ENCODE measurements at places on chromosomes 1 and 21.

- DNase-seq, result no peak
Observed at GRCh38 chr1:216457356-216457755, 34.1 kb upstream of the USH2A start.

- peak; percentile 68 for DNase-seq
Observed at GRCh38 chr1:110765640-110766335, 91.0 kb upstream of the KCNA3 start.

DNA sequence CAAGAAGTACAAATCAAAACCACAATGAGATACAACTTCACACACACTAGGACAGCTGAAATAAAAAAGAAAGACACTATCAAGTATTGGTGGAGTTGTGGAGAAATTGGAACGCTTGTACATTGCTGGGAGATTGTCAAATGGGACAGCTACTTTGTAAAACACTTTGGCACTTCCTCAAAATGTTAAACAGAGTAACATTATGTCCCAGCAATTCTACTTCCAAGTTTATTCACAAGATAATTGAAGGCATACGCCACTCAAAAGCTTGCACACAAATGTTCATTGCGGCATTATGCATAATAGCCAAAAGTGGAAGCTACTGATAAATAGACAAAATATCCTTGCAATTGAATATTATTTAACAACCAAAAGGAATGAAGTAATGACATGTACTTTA lies 199.9 kb upstream of the KCNK2 start:
- DNase-seq, result no peak

- peak; percentile 52 for DNase-seq
Observed at GRCh38 chr1:117735045-117735992, 129.5 kb downstream of the TENT5C start.

- DNase-seq, result no peak
Observed at GRCh38 chr1:229430761-229431283, 3.1 kb downstream of the ACTA1 start.

- DNase-seq, result no peak
Observed at GRCh38 chr1:58621391-58621790, 44.3 kb upstream of the TACSTD2 start.

GRCh38 chr1:67818725-67819301 lies 14.5 kb downstream of the GNG12 start:
- no peak for DNase-seq

- DNase-seq, result no peak
Observed at GRCh38 chr1:67666636-67667035, 18.4 kb upstream of the GADD45A start.

DNA sequence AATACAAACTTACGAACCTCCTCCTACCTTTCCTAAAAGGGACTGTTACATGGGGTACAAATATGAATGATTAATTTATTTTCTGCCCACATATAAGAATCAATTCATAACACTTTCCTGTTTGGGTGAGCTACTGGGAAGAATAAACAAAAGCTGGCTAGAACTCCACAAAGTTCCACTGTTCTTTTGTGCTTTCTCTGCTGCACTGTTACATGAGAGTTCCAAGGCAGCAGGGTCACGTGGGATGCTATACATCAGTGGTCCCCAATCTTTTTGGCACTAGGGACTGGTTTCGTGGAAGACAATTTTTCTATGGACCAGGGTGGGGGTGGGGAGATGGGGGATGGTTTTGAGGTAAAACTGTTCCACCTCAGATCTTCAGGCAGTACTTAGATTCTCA lies 2.2 kb upstream of the ANGPTL7 start:
- no peak for DNase-seq

- DNase-seq, result peak; percentile 54
Observed at GRCh38 chr1:154609398-154610380, 1.7 kb upstream of the ADAR start.

GRCh38 chr1:219350172-219350931 lies 176.7 kb downstream of the LYPLAL1 start:
- DNase-seq, result no peak

GRCh38 chr1:24275510-24275909 lies 43.6 kb upstream of the GRHL3 start:
- DNase-seq, result no peak

DNA sequence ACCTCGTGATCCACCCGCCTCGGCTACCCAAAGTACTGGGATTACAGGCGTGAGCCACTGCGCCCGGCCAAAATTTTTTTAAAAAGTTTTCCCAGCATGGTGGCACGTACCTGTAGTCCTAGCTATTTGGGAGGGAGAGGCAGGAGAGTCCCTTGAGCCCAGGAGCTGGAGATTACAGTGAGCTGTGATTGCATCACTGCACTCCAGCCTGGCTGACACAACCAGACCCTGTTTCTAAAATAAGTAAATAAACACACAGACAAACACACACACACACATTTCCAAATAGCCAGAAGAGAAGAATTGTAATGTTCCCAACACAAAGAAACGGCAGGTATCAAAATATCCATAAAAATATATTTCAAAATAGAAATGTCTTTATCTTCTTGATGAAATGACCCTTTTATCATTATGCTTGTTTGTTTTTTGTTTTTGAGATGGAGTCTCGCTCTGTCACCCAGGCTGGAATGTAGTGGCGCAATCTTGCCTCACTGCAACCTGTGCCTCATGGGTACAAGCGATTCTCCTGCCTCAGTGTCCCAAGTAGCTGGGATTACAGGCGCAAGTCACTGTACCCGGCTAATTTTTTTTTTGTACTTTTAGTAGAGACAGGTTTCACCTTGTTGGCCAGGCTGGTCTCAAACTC lies 9.3 kb downstream of the HES2 start:
- DNase-seq, result no peak

DNA sequence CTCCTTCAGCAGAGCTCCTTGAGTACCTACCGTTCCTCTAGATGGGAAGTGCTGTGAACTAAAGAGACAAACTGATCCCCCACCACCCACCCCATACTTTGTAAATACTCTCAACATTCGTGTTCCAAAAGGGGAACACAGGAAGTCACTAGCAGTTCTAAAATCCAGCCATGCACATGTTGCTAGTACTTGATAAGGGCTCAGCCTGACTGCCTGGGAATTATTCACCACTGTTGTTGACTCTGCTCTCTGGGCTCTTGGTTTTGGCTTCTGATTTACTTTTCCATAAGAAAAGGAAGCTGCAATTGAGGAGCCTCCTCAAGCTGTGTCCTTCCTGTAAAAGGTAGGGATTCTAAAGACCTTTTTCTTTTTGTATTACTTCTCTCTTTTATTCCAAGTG lies 67.5 kb downstream of the IVNS1ABP start:
- no peak for DNase-seq

- no peak for DNase-seq
Observed at GRCh38 chr1:233113009-233113879, 162.8 kb downstream of the NTPCR start.

GRCh38 chr1:185328255-185328654 lies 11.2 kb upstream of the IVNS1ABP start:
- no peak for DNase-seq

DNA sequence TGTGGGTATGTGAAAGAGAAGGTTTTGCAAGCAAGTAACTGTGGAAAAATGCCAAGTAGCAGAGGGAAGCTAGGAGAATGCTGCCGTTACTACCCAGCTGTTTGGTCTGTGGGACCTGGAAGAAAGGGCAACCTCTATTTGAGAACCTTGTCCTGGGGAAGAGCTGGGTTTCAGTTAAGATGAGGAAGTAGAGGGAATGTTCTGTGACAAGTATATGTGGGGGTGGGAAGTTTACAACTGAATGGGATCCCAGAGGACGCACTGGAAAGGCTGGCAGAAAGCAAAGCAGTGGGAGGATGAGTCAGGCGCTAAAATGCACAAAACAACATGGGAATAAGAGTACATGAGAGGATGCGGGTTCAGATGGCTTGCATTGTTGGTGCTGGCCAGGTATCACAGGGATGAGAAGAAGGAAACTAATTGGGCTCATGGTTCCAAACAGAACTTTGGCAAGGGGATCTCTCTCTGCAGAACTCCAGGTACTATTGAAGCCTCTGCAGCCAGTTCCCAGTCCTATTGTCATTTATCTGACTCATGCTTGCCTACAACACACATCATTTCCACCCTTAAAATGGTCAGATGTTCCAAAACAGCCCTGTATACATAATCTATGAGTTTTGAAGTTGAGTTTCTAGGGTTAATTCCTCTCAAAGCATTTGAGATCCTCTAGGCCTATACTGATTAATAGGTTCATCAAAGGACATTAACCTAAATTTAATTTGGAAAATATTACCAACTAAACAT lies 88.5 kb upstream of the VAV3 start:
- no peak for DNase-seq

DNA sequence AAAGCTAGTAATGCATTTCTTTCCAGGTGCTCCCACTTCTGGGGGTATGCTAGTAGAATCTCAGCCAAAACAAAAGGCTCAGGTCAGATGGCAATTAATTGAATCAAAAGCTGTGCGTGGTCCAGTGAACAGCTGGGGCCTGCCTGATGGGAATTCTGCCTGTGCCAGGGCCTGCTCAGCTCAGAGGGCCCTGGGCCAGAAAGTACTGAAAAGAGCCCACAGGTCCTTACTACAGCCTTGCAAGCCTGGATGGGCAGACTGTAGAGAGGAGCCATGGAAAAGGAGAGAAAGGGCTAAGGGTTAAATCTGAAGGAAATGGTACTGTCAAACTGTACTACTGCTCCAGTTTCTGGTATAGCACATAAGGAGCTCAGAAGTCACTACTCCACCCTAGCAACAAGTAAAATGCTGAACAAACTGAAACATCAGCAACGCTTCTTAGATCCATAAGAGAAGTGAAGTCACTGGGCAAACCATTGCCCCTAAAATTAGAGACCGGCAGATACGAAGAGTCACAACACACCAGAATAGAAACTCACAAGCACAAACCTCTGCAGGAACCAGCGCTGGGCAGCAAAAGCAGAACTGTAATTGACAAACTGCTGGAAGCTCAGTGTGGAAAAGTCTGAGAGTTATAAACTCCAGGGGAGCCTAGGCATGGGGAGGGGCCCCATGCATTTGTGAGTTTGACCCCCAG lies 121.1 kb upstream of the SYT6 start:
- DNase-seq, result no peak

DNA sequence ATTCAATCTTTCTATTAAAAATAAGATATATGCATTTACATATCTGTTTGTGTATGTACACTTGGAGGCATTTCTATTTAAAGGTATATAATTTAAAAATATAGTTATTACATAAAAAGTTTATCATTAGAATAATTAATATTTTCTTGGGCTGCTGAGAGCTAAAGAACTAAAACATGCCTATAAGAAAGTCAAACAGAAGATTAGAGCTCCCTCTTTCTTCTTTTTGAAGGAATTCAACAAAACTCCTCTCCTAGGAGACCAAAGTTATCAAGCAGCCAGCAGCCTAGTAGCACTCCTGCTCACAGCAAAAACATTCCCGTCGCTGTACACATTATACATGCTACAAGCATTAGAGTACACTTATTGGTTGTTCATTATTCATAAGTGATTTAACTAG lies 216.4 kb downstream of the VAV3 start:
- DNase-seq, result no peak

DNA sequence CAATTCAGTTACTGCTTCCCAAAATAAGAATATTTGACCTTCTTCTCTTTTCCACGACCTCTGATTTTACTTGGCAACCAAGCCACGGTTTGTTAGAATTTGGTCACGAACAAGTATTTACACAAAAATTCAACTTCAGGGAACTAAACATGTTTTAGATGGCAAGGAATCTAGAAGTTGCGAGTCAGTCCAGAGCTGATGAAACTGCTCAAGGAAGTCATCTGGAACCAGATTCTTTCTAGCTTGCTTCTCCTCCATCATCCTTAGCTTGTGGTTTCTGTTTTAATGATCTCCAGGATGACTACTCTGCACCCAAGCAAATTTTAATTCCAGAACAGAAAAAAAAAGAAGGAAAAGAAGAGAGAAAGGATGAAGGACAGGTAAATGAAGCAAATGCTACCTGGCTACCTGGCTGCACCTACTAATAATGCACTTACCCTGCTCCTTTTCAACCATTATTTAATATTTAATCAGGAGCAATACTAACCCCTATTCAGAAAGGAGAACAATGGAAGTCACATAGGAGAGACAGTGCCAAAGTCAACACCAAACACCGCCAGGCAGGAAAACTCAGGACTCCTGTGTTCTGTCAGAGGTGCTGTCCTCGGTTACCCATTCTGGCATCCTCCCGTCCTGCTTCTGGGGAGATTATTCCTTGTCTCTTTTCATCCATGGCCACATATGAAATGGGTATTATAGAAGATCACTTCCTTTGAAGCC lies 54.2 kb upstream of the RGS7 start:
- no peak for DNase-seq

GRCh38 chr1:23188434-23188884 lies 19.8 kb upstream of the LUZP1 start:
- no peak for DNase-seq

- no peak for DNase-seq
Observed at GRCh38 chr1:9207715-9208114, 26.9 kb upstream of the H6PD start.

GRCh38 chr1:208475951-208476845 lies 232.0 kb upstream of the PLXNA2 start:
- no peak for DNase-seq

GRCh38 chr1:147579532-147579931 lies 38.2 kb downstream of the BCL9 start:
- DNase-seq, result no peak

DNA sequence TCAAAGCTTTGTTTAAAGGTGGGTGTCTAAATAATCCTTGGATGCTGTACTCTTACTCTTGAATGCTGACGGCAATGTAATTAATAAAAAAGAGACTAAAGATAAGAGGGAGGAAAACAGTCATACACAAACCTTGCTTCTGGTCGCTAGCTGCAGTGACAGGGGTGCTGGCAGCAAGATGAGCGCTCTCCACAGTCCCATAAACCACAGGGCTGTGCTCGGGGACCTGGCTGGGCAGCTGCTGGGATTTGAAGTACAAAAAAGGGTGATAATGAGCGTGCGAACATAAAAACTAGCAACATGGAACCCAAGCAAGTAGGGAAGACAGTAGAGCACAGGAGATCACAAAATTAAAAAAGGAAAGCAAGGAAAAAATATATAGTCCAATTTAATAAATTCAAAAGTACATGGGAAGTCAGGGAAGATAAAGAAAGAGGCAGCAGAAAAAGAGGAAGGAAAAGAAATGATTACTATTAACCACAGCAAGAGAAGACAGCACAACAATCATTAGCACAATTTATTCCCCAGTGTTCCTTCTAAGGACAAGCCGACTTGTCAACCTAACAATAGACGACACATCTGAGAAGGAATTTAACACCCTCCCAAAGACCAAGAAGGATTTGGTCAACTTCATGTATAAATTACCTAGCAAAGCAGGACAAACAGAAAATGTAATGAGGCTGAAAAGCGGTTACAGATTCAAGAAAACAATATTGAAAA lies 162.9 kb upstream of the HP1BP3 start:
- DNase-seq, result no peak

- DNase-seq, result no peak
Observed at GRCh38 chr1:109850827-109851226, 59.8 kb upstream of the CSF1 start.

DNA sequence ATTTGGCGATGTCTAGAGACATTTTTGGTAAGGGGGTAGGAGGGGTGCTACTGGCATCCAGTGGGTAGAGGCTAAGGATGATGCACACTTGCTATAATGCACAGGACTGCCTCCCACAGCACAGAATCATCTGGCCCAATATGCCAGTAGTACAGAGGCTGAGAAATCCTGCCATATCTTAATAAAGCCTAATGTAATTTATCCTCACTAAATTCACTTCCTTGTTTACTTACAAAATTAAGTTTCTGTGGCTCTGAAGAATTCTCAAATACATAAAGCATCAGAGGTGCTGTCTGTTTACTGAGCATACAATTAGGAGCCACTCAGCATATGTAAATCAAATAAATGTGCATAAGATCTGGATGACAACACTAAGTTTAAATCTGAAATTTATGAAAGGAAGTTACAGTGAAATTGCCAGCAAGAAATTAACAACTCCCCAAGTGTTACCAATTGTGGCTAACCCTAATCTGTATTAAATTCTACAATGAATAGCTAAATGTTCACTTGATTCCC lies 26.5 kb downstream of the NGF start:
- DNase-seq, result no peak

Data from CD4-positive, alpha-beta T cell treated with Interleukin-6 at 100 ng/mL for 8 hours (primary cell).